ENCODE measurements at places on chromosomes 13 and 19. TPM values are rescaled to one million over a fixed set of nuclear protein-coding genes. Genes with fewer than 3 reads are reported as not detected.

GRCh38 chr13:27981006-27981708 is 7.3 kb downstream of the URAD start:
- DNase-seq, result no peak
- no peak overlapping the region for H3K27ac ChIP-seq
- H3K36me3 ChIP-seq, result peaks cover 2% of the 10 kb centered on the region
- peaks cover 65% of the 10 kb centered on the region for H3K27me3 ChIP-seq

- H3K4me3 ChIP-seq, result no peak overlapping the region
- no peak for DNase-seq
- H3K36me3 ChIP-seq, result no peaks in the 10 kb centered on the region
- no peak overlapping the region for H3K27ac ChIP-seq
- no peaks in the 10 kb centered on the region for H3K4me1 ChIP-seq
These were observed 78.8 kb upstream of the KCTD15 start for GRCh38 chr19:33717878-33718277.

GRCh38 chr19:36460046-36460445 is 29.3 kb downstream of the ZNF566 start:
- H3K36me3 ChIP-seq, result peaks cover 26% of the 10 kb centered on the region
- H3K4me1 ChIP-seq, result no peaks in the 10 kb centered on the region
- H3K27ac ChIP-seq, result no peak overlapping the region
- no peak overlapping the region for H3K4me3 ChIP-seq
- no peak for DNase-seq
- no peaks in the 10 kb centered on the region for H3K27me3 ChIP-seq

The KLK2 gene
- not detected for total RNA-seq

- peak; percentile 51 for DNase-seq
- H3K4me1 ChIP-seq, result no peaks in the 10 kb centered on the region
- H3K36me3 ChIP-seq, result no peaks in the 10 kb centered on the region
- H3K4me3 ChIP-seq, result no peak overlapping the region
- H3K27ac ChIP-seq, result no peak overlapping the region
These were observed 60.7 kb downstream of the MCF2L start for GRCh38 chr13:113029487-113030258.

GRCh38 chr19:28486926-28487325 is 726.0 kb downstream of the UQCRFS1 start:
- no peaks in the 10 kb centered on the region for H3K27me3 ChIP-seq
- H3K27ac ChIP-seq, result no peak overlapping the region
- peaks cover 2% of the 10 kb centered on the region for H3K4me1 ChIP-seq

GRCh38 chr13:25977216-25977615 is 74.6 kb downstream of the SHISA2 start:
- H3K4me1 ChIP-seq, result peaks cover 36% of the 10 kb centered on the region
- DNase-seq, result no peak
- H3K27me3 ChIP-seq, result peaks cover 6% of the 10 kb centered on the region
- no peak overlapping the region for H3K27ac ChIP-seq

DNA sequence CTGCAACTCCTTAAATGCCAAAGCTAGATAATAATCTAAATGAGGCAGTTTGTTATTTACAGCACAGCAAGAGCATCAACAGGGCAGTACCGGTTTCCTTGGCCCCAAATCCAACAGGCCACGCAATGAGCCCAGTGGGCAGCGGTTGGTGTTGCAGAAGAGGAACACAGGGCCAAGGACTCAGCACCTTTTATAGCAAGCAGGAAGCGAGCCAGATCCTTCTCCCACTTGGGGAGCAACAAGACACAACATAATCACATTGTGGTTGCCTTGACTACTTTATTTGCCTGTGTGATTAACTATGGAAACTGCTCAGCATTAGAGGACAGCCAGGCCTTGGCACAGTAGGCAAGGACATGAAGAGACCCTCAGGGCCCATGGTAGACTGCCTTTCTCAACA is 67.1 kb upstream of the HTR2A start:
- DNase-seq, result no peak
- no peak overlapping the region for H3K4me3 ChIP-seq
- H3K27me3 ChIP-seq, result no peaks in the 10 kb centered on the region
- no peak overlapping the region for H3K27ac ChIP-seq
- H3K4me1 ChIP-seq, result peaks cover 2% of the 10 kb centered on the region

DNA sequence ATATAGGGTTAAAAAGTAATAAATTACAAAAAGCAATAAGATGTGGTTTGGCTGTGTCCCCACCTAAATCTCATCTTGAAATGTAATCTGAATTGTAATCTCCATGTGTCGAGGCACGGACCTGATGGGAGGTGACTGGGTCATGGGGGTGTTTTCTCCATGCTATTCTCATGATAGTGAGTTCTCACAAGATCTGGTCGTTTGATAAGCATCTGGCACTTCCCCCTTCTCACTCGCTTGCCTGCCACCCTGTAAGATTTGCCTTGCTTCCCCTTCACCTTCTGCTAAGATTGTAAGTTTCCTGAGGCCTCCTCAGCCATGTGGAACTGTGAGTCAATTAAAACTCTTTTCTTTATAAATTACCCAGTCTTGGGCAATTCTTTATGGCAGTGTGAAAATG is 577.4 kb downstream of the TBC1D4 start:
- DNase-seq, result no peak
- H3K27ac ChIP-seq, result no peak overlapping the region
- H3K36me3 ChIP-seq, result no peaks in the 10 kb centered on the region
- H3K4me1 ChIP-seq, result no peaks in the 10 kb centered on the region

DNA sequence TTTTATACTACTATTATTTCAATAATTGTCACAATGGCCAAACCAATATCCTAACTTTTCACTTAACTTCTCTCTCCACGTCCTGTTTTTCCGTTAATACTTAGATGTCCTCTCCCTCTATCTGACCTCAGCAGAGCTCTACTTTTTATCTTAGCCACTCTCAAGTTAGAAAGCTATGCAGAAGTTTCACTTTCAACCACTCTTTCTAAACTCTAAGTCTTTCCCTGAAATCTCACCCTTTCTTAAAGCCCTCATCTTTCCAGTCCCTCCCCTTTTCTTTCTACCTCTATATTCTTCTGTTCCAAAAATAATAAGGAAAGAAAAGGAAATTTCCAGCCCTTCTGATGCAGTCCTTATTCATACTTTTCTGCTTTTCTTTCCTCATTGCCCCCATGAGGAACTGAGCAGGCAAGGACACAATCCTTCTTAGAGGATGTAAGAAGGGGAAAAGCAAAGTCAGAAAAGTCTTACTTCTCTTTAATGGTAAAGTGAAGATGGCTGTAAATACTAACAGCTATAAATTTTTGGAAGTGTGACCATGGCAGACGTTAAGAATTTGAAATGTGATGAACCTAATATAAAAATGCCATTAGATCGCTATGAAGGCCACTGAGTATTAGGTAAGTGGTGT is 23.0 kb downstream of the FAM216B start:
- DNase-seq, result no peak
- H3K36me3 ChIP-seq, result no peaks in the 10 kb centered on the region
- peaks cover 17% of the 10 kb centered on the region for H3K27me3 ChIP-seq
- no peak overlapping the region for H3K4me3 ChIP-seq
- H3K27ac ChIP-seq, result no peak overlapping the region

The HCST gene
- 216 TPM for total RNA-seq

DNA sequence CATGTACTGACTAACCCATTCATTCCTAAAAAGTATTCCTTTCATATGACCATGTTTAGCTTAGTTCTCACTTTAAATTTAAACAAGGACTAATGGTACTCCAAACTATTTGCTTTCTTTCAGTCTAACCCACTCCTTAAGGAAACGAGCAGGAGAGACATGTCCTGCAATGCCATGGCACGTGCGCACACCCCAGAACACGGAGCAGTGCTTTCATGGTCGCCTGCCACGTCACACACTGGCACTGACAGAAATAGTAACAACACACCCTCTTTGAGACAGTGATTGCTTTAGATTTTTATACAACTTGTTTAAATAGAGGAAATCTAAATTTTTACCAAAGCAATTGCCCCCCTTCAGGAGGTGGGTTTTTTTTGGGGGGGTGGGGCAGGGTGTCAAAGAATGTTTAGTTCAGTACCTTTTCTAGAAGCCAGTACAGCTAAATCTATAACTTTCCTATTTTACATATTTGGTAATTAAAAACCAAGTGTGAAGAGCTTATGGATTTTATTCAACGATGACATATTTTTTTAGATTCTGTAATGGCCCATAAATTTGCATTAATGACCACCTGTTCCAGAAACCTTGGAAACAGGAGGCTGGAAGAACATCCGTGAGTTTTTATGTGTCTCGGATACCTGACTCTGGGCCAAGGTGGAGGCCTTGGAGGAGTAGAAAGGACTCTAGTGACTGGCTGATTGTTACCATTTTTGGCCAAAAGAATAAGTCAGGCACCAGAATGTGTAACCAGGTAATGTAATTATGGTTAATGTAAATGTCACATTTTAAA is 247.1 kb downstream of the DCT start:
- H3K4me1 ChIP-seq, result peaks cover 12% of the 10 kb centered on the region
- H3K27ac ChIP-seq, result no peak overlapping the region
- no peak overlapping the region for H3K4me3 ChIP-seq
- DNase-seq, result no peak
- H3K36me3 ChIP-seq, result no peaks in the 10 kb centered on the region
- H3K27me3 ChIP-seq, result no peaks in the 10 kb centered on the region

- no peak overlapping the region for H3K27ac ChIP-seq
- peaks cover 41% of the 10 kb centered on the region for H3K4me1 ChIP-seq
- H3K4me3 ChIP-seq, result no peak overlapping the region
- H3K36me3 ChIP-seq, result no peaks in the 10 kb centered on the region
- H3K27me3 ChIP-seq, result peaks cover 13% of the 10 kb centered on the region
These were observed 19.8 kb upstream of the POU2F2 start for GRCh38 chr19:42151782-42152684.

The OR7G1 gene
- total RNA-seq, result not detected

The LRG1 gene
- not detected for total RNA-seq

The IQCN gene
- total RNA-seq, result 4.2 TPM

GRCh38 chr13:67299072-67299635 is 69.0 kb upstream of the PCDH9 start:
- H3K36me3 ChIP-seq, result no peaks in the 10 kb centered on the region
- no peak overlapping the region for H3K27ac ChIP-seq
- no peak overlapping the region for H3K4me3 ChIP-seq

GRCh38 chr19:3954107-3954506 is 16.8 kb downstream of the DAPK3 start:
- no peak for DNase-seq
- peaks cover 12% of the 10 kb centered on the region for H3K4me1 ChIP-seq
- H3K27me3 ChIP-seq, result no peaks in the 10 kb centered on the region
- H3K36me3 ChIP-seq, result peaks cover 3% of the 10 kb centered on the region

- no peaks in the 10 kb centered on the region for H3K27me3 ChIP-seq
- H3K4me3 ChIP-seq, result no peak overlapping the region
- no peak overlapping the region for H3K27ac ChIP-seq
- H3K4me1 ChIP-seq, result peaks cover 36% of the 10 kb centered on the region
These were observed 448.8 kb downstream of the FOXO1 start for GRCh38 chr13:40217675-40218074.

- H3K36me3 ChIP-seq, result no peaks in the 10 kb centered on the region
- H3K4me3 ChIP-seq, result no peak overlapping the region
- DNase-seq, result no peak
- H3K27ac ChIP-seq, result no peak overlapping the region
- peaks cover 12% of the 10 kb centered on the region for H3K4me1 ChIP-seq
- peaks cover 38% of the 10 kb centered on the region for H3K27me3 ChIP-seq
These were observed 3.2 kb downstream of the RASL11A start for GRCh38 chr13:27273658-27274425.

DNA sequence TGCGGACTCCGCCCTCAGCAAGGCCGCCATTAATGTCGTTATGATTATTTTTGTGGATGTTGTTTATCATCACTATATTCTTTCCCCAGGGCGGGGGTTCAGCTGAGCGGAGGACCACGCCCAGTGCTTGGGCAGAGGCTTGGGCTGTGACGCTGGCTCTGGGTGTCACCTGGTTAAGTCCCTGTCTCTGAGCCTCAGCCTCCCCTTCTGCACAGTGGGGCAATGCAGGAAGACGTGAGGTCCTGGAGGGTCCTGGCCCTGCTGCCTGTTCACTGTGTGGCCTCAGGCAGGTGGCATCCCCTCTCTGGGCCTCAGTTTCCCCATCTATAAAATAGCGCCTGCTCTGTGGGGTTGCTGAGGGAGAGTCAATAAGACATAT is 32.5 kb downstream of the NFIC start:
- DNase-seq, result no peak
- H3K4me3 ChIP-seq, result no peak overlapping the region
- H3K4me1 ChIP-seq, result no peaks in the 10 kb centered on the region
- no peaks in the 10 kb centered on the region for H3K36me3 ChIP-seq
- no peak overlapping the region for H3K27ac ChIP-seq

DNA sequence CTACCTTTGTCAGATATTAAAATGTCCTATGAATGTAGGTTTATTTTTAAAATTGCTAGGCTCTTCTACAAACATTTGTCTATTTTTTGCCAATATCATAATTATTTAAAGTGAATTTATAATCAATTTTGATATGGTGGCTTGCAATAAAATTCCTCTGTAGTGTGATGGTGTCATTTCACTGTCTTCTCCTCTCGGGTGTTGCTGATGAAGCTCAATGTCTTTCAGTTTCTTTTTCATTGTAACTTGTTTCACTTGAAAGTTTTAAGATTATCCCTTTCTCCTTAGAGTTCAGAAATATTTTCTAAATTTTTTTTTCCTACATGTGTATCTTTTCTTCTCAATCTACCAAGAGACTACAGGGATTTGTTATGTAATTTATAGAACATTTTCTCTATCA is 267.1 kb upstream of the EDNRB start:
- DNase-seq, result no peak
- H3K4me3 ChIP-seq, result no peak overlapping the region

Data from activated CD8-positive, alpha-beta T cell treated with anti-CD3 and anti-CD28 coated beads, Interleukin-2, amount 10 ng/mL, durations not matched to agents 7 days and 5 days (primary cell).